ENCODE measurements at places on chromosomes 1 and 21.

- DNase-seq: no peak
These were observed 2072.4 kb downstream of the MRPL39 start for GRCh38 chr21:23534850-23535249.

DNA sequence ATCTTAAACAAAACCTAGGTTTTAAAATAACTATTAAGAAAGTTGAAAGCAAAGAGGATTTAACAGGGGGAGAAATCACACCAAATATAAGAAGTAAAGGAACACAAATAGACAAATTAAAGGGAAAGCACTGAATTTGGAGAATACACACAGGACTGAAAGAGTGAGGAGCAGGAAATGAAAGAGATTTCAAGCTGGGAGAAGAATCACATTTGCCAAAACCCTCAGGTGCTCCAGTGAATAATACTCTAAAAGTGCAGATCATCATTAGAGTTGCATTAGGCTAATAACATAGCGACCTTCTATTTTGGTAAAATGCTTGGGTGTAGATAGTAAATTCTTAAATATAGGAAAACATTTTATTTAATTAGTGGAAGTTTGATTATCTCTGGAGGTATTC lies 127.5 kb downstream of the TNNI3K start:
- no peak for DNase-seq

DNA sequence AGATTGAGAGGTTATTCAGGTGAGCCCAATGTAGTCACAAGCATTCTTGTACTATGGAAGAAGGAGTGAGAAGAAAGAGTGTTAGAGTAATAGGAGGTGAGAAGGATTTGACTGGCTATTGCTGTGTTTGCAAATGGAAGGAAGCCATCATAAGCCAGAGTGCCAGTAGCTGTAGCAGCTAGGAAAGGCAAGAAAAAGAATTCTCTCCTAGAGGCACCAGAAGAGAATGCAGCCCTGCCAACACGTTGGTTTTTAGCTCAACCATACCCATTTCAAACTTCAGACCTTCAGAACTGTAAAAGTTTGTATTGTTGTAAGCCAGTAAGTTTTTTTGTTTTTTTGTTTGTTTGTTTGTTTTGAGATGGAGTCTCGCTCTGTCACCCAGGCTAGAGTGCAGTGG lies 8.9 kb upstream of the IL12RB2 start:
- no peak for DNase-seq

DNA sequence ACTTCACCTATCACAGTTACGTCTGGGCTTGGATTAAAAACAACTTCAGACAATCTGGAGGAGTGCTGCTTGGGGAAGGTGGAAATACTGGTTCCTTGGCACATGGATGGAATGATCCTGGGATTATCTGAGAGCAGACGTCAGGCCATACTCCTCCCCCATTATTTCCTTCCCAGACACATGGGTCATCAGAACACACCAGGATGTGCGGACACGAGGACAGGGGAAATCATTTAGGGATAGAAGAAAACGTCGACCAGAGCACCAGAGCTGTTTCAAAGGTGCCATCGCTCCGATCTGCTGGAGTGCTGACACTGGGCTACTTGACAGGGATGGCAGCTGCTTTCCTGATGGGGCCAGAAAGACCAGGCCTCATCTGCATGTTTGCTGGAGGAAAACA lies 31.8 kb upstream of the ANGPTL7 start:
- no peak for DNase-seq
